ENCODE measurements at places on chromosomes 5 and 9.
A peak's percentile ranks its signal among the peaks of the same experiment; 100 is the strongest.

GRCh38 chr5:33270671-33271070 is 170.1 kb upstream of the TARS1 start:
- DNase-seq, result no peak

- DNase-seq, result no peak
These were observed 101.4 kb downstream of the ATG10 start for GRCh38 chr5:82073179-82073578.

- DNase-seq, result no peak
These were observed 657.9 kb downstream of the TLR4 start for GRCh38 chr9:118362123-118362522.

DNA sequence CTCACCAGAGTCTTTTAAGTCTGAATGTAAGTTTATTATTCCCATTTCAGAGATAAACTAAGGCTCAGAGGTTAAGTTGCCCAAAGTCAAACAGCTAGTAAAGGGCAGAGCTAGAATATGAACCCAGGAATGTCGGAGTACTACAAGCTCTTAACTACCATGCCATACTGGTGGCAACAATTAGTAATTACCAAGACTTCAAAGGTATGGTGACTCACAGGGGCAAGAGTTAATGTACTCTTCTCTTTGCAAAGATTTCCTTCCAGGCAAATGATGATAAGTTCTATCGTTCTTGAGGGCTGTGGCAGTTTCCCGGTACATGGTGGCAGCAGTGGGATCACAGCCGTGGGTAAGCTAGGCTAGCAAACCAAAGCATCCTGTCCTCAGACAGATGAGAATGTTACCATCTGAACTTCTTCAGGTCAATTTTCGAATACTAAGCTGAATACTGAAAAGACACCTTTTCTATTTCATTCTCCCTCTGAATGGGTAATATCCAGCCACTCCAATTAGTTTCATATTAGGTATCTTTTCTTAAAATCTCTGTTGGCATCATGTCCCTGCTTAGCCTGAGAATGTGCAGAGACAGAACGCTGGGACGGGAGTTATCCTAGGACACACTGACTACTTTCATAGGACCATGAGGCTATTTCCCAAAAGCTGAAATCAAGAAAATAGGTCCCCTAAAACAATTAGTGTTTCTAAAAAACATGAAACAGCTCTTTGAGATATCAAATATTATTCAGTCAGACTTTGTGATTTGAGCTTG is 117.0 kb upstream of the NR5A1 start:
- DNase-seq, result no peak

DNA sequence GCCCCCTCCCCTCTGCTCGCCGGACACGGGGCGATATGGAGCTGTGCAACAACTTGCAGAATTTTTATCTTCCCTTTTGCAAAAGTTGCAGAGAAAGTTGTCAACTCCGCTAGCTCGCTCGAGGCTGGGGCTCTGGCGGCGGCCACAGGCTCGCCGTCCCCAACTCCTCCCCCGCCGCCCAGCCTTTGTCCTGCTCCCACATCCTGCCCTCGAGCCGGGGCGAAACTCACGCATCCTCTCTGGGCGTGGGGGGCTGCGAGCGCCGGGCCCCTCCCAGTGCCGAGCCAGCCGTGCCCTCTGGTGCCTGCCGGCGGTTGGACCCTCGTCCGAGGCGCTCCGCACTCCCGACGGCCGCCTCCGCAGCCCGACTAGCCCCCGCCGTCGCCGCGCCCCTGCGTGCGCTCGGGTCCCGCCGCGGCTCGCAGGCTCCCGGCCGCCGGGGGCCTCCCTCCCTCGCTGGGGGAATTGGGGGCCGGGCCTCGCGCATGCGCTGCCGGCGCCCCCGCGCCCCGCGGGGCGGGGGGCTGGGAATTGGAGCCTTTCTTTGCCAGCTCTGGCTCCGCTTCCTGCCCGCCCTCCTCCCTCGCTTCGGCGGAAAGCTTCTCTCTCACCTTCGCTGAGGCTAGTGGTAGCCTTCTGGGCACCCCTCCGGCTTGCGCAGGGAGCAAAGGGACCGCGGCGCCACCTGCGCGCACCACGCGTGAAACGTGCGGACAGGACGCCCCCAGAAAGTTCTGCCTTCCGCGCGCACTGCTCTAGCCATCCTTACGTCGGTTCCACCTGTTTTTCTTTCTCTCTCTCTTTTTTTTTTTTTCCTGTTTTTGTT is at the start of gene CCNJL:
Gene CCNJL (minus strand): TSS at position 431 of the 826 bp plus-strand sequence. CDS start 641 bp downstream, outside the sequence.
- peak; percentile 87 for DNase-seq

DNA sequence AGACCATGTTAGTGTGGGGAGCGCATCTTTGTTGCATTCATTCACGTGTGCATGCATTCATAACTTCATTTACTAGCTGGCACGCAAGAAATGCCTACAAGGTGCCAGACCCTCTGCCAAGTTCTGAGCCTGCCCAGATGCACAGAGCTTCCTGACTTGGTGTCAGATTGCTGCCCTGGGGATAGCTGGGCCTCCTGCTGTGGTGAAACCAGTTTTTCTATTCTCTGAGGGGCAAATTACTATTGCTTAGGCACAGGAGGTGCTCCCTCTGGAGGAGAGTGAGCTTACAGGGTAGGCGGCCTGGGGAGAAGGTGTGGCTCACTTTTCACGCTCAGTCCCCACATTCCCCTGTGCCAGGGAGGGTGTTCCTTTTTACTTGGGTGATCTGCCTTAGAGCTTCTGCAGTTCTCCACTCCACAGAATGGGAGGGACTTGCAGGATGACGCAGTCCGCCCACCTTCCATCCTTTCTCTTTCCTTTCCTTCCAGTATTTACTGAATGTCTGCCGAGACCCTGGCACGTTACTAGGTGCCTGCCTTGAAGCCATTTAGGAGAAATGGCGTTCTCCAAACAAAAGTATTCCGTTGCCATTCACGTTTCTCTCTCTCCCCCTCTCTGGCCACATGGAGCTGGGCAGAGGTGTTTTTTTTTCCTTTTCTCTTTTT is 27.9 kb upstream of the CTNNA1 start:
- DNase-seq, result peak; percentile 64

- no peak for DNase-seq
These were observed 164.3 kb downstream of the MUSK start for GRCh38 chr9:110832926-110833325.

GRCh38 chr9:13967011-13967410 is 346.9 kb downstream of the NFIB start:
- no peak for DNase-seq

DNA sequence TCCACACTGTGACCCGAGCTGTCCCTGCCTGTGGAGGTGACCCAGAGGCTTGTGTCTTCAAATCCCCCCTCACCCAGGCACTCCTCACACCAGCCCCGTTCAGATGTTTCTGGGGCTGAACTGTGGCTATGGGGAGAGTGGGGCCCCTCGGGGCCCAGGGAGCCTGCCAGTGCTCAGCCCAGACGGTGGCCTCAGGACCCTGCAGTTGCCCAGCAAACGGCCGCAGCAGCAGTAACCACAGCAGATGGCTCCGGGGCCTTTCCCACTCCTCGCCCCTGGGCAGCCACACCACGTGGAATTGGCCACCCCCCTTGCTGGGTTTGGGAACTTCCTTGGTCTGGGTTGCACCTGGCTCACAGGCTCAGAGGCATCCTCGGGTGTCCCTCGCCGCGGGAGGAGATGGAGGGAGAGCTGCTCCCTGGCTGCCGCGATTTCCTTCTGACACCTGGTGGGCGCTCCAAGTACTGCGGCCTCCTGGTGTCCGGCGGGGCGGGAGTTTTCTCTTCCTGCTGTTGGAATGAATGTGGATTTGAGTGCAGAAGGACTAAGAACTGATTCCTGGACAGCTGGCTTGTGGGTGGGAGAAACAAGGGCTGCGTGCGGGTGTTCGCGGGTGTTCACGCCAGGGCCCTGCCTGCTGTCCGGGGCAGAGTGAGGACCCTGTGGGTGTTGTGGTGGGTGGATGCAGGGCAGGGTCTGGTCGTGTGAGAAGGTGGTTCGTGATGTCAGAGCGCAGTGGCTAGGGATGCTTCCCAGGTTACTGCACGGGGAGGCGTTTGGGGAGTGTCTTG is 97.5 kb downstream of the COL5A1 start:
- DNase-seq, result peak; percentile 91

- DNase-seq, result no peak
These were observed 52.6 kb upstream of the KLF9 start for GRCh38 chr9:70466976-70467561.

DNA sequence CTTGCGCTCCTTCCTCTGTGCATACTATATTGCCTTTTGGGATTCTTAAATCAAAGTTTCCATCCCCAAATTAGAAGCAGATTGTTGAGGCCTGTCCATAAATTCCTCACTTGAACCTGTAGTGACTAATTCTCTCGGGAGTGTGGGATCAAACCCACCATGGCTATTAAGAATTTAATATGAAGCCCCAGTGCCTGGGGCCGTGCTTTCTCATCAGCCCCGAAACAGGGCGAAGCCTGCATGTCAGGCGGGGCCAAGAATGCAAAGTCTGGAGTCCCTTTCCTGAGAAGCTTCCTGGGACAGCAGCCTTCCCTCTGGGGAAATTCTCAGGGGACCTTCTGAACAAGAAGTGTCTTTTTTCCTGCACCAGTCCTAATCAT is 29.3 kb upstream of the FAT2 start:
- no peak for DNase-seq

GRCh38 chr9:38696999-38697398 is 22.9 kb downstream of the FAM240B start:
- DNase-seq, result no peak

- DNase-seq, result peak; percentile 38
These were observed 167.1 kb upstream of the MVB12B start for GRCh38 chr9:126159430-126160060.

GRCh38 chr5:1067141-1068121 is 44.4 kb downstream of the SLC12A7 start:
- DNase-seq, result no peak

DNA sequence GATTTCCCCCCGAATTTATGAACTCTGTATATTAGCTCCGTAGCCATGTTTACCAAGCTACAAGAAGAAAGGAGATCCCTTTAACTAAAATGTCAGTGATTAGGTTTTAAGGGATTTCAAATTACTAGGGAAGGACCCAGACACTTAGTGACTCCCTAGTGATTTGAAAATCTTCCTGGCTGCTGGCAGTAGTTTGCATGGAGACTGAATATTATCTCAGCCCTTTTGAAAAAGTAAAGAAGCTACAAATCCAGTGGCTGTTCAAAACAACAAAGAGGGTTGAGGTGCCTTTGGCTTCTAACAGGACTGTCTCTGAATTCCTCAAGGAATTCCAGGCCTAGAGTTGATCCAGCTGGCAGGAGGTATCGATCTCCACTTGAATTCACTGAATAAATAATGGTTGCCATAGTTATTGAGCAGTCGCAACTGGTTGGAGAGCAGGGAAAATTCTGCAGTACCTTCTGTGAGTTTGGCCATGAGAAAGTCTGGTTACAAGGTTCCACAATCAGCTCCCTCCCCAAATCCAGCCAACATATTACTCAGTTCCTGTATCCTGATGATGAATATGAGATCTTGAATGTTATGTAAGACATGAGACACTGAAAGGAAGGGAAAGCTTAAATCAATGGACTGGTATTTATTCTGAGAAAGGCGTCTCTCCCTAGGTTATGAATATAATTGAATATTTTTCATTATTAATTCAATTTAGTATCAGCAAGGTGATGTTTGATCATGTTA is 37.7 kb downstream of the NR4A3 start:
- DNase-seq, result peak; percentile 41

DNA sequence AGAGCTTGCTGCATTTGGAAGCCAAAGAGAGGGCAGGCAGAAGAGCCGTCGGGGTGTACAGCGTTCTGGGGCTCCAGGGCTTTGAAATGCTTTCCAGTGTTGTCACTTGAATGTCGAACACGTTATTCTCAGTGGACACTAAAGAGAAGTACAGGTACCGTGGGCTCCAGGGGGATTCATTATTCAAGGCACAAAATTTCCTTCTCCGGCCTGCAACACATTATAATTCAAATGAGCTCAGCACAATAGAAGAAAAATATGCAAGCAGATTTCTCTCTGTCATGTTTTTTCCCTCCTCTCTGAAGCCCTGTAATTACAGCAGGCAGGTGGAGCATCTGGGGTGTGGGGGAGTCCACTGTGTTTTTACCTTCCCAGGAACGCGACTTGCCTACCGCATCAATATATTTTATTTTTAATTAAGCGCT is 293.1 kb downstream of the ZSWIM6 start:
- peak; percentile 44 for DNase-seq

GRCh38 chr5:122144236-122144635 is 14.9 kb downstream of the ZNF474 start:
- DNase-seq, result no peak

DNA sequence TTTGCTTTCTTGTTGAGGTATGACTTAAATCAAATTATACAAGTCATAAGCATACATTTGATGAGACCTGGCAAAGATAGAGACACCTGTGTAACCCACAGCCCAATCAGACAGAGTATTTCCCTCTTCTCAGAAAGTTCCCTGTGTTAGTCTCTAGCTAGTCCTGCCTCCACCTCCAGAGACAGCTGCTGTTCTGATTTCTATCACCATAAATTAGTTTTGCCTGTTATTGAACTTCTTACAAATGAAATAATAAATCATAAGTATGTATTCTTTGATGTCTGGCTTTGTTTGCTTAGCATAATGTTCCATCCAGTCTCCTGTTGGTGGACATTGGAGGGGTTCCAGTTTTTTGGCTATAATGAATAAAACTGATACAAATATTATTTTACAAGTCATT is 194.5 kb downstream of the ICE1 start:
- DNase-seq, result no peak

GRCh38 chr5:133381571-133382365 is 230.6 kb downstream of the FSTL4 start:
- no peak for DNase-seq

- peak; percentile 91 for DNase-seq
These were observed 2.6 kb upstream of the OLFML2A start for GRCh38 chr9:124774129-124774978.

- no peak for DNase-seq
These were observed 10.8 kb downstream of the SARDH start for GRCh38 chr9:133727277-133727875.

DNA sequence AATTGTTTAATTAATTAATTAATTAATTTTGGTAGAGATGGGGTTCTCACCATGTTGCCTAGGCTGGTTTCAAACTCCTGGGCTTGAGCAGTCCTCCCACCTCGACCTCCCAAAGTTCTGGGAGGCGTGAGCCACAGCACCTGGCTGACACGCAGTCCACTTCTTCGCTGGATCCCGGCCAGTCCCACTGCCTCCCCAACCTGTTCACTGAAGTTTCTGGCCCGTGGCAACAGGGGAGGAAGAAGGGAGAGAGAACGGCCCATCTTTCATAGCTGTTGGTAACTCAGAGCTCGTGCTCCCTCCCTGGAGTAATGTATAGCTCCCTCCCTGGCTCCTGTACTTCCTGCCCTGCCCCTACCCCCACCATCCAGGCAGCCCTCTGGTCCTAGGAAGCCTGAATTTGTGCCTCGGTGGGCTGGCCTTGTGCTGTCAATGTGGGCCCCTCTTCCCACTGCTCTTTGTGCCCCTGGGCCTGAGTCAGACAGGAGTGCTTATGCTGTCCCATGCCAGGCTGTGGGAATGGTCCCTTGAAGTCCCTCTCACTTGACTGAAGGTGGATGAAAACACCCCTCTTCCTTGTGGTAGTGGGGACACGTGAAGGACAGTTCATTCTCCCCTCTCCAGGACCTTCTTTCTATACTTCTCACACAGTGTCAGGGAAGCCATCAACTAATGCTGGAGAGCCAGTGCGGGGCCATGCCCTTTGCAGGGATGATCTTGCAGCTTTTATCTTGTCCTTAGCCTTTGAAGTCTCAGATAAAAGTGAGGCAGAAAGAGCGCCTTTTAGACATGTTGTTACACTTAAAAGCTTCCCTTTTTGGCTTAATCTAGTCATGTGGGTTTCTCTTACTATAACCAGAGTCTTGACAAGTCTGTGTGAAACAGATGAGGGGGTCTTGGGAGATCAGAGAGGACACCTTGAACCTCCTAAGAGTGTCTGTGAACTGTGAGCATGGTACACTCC is 38.1 kb downstream of the ANGPTL2 start:
- DNase-seq, result no peak

- no peak for DNase-seq
These were observed 56.8 kb downstream of the LIX1 start for GRCh38 chr5:97085459-97086181.
